Non-pigmented ciliary epithelial cell (primary cell): ENCODE measurements at places on chromosomes 16 and 17.

DNA sequence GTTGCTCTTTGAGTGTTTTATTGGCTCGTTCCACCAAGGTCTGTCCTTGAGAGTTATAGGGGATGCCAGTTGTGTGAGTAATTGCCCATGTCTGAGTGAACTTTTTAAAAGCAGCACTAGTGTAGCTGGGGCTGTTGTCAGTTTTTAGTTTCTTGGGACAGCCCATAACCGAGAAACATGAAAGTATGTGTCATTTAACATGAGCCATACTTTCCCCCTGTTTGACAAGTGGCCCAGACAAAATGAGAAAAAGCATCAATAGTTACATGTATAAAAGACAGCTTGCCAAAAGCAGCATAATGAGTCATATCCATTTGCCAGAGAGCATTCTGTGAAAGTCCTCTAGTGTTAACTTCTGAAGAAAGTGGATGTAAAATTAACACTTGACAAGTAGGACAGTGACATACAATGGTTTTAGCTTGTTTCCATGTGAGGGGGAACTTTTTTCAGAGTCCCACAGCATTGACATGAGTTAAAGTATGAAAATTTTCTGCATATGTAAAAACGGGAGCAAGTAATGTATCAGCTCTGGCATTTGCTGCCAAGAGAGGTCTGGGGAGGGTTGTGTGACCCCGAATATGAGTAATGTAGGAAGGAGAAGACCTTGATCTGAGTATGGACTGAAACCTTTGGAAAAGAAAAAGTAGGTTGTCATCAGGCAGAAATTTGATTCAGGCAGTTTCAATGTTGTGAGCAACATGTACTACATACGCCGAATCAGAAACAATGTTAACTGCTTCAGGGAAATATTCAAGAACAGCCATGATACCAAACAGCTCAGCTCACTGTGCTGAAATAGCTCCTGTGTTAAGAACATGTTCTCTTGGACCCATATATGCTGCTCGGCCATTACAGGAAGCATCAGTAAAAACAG lies 56.8 kb upstream of the ARL4D start:
- DNase-seq, result no peak

- no peak for DNase-seq
Observed at GRCh38 chr17:27989046-27989445, 53.4 kb upstream of the NLK start.

- DNase-seq, result no peak
Observed at GRCh38 chr17:29709866-29710519, 87.3 kb upstream of the CORO6 start.

DNA sequence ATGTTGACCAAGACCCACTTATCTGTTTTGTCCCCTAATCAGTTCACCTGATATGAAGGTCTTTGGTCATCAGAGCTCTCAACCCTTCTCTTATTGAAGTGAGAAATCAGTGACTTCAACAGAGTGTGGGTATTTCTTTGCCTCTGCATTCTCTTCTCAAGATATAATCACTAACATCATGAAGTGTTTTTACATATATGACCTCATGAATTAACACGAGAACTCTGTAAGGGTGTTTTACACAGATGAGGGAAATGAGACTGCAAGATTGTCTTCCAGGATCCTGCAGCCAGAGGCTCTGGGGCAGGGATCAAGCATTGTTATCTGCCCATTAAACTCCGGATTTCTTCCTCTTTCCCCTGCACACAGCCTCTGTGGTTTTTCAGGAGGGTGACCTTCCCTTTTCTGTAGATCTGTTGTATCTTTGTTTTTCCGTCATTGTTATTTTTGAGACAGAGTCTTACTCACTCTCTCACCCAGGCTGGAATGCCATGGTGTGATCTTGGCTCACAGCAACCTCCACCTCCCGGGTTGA lies 22.7 kb downstream of the LCMT1 start:
- DNase-seq, result no peak

DNA sequence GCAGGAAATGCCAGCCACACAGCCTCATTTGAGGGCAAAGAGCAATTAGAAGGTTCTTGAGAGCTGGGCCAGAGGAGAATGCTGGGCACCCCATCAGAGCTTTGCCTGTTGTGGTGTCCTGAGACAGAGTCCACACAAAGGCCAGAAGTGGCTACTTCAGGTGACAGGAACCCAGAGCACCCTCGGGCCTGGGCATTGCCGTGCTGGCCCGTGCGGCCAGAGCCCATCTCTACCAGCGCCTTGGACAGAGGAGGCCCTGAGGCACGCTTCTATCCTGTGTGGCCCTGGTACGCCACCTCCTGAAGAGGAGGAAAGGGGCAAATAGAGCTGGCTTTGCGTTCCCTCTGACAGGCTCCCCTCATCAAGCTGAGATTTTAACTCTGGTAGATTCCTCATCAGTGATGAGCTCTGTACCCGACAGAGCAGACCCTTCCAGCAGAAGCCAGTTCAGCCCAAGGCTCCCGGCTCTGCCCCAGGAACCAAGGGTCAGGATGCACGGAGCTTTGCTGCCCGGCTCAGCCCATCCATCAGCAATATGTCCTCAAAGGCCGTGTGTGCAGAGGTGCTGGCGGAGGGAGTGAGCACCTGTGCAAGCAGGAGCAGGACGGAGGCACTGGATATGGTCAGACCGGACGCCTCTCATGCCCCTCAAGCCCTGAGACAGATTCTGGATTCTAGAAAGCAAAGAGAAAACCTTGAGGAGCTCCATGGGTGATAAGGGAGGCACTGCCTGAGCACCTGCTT lies 3.4 kb upstream of the RASD1 start:
- DNase-seq, result no peak

GRCh38 chr16:89407925-89408300 lies 82.4 kb downstream of the ANKRD11 start:
- no peak for DNase-seq

- no peak for DNase-seq
Observed at GRCh38 chr16:86121374-86122010, 222.5 kb downstream of the IRF8 start.

DNA sequence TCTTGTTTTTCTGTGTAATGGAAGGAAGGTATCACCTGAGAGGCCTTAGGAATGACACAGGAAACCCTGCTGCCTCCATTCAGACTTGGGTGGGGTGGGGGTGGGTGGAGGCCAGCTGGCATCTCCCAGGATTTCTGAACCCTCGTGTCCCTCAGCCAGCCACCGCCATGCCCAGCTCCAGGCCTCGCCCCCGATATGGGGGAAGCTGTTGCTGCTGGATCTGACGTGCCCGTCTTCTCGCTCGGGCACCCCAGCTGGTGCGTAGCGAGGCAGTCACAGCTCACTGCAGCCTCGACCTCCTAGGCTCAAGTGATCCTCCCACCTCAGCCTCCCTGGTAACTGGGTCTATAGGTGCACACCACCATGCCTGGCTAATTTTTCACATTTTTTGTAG lies 220.0 kb upstream of the CHMP6 start:
- no peak for DNase-seq

- no peak for DNase-seq
Observed at GRCh38 chr16:1258225-1258600, 2.3 kb downstream of the TPSD1 start.

DNA sequence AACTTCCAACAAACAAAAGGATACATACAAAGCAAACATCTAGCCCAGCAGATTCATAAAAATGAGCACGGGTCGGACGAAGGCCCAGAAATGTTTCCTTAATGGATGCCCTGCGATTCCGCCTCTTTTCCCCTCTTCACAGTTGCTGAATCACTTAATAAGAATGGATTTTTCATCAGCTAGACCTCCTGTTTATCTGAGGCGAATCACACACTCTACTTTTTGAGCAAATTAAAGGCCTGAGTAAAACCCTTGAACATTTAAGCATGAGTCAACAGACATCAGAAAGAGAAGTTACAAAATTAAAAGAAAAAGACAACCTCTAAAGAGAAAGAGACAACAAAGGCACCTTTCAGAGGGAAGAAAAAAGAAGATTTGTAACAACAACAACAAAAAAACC lies 44.7 kb downstream of the HS3ST3A1 start:
- no peak for DNase-seq

DNA sequence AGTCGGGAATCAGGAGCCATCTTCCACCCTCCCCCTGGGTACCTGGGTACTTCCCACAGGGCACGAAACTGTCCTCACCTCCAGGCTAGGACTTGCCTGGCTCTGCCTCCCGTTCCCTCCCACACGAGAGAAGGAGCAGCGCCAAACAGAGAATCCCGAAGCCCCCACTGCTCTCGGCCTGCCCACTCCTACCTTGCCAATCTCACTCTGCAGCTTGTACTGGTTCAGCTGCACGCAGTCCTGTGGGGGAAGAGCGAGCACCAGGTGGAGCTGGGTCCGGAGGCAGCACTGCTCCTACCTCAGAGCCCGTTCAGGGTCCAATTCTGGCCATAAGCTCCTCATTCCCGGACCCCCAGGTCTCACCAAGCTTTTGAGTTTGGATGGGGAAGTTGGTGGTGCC lies 8.7 kb downstream of the CAMKK1 start:
- DNase-seq, result no peak

DNA sequence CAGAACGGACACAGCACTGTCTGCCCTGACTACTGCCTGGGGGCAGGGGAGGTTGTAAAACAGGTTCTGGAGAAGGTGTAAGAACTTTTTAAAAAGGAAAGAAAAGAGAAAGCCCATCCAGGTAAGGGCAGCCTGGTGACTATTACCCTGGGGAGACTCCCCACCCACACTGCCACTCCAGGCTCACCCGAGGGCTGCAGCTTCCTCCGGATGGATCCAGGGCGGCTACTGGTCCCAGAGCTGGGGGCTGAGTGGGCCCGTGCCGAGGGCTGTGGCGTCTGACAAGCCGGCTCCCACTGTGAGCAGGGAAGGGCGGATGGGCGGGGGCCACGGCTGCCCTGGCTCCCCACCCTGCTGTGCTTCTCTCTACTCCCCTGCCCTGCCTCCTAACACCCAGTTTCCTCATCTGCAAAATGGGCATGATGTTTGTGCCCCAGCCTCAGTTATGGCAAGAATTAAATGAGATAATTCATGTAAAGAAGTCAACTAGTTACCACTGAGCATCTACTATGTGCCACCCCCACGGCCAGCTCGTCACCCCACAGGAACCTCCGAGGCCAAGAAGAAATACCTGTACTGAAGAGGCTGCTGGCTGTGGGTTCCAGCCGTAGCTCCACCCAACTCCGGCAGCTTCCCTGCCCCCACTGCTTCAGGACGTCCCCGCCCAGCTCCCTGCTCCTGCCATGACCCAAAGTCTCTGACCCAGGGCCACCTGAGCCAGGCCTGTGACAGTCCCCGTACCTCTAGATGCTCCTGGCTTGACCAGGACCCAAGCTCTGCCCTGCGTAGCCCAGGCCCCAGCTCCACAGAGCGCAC lies 24.2 kb downstream of the KATNB1 start:
- no peak for DNase-seq

- DNase-seq, result no peak
Observed at GRCh38 chr16:27508476-27508875, 41.2 kb downstream of the GTF3C1 start.

DNA sequence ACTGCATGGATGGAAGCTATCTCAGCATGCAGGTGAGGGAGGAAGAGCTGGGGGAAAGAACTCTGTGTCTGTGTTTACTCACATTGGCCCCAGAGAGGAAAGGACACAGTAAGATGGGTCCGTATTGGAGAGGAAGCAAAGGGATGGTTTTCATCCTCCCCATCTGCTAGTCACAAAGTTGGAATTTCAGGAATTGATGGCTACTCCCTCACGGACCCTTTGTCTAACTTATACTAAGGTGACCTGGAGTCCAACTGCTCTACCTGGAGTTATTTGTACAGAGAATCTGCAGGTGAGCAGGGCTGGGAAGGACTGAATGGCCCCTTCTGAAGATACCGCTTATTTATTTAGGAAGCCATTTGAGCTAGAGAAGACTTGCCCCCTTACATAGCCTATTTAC lies 55.1 kb downstream of the WNT3 start:
- DNase-seq, result no peak

GRCh38 chr17:7729816-7730215 lies 12.3 kb downstream of the DNAH2 start:
- no peak for DNase-seq

DNA sequence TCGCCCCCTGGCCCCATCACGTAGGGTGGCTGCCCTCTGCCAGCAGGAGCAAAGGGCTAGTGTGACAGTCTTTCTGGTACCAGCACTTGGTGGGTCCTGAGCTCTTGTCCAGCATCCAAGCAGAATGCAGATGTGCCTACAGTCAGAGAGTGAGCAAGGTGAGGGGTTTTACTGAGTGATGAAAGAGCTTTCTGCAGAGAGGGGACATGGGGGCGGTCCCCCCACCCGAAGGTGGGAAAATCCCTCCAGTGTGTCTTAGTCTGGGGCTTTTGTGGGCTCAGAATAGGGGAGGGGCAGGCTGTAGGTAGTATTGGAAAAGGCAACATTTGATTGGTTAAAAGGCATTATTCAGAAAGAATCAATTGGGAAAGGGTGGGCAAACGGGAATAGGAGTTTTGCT lies 152.3 kb downstream of the RPTOR start:
- DNase-seq, result no peak

DNA sequence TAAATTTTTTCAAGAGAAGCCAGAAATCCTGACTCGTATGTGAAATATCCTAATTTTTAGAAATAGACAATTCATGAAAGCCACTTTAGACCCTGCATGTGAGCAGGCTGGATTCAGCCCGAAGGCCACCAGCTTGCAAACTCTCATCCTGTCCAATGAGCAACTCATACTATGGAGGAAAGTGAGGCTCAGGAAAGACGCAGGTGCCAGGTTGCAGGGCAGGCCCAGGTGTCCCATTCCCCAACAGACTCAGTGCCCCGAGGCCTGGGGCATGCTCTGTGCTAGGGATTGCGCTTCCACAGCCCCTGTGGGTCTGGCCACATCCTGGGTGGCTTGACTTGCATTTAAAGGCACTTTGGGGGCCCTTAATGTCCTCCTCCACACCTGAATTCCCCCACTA lies 16.7 kb upstream of the RASD1 start:
- no peak for DNase-seq

- no peak for DNase-seq
Observed at GRCh38 chr17:57612202-57613071, 132.7 kb downstream of the CCDC182 start.

- DNase-seq, result no peak
Observed at GRCh38 chr16:10387188-10387617, 1.3 kb downstream of the ATF7IP2 start.

DNA sequence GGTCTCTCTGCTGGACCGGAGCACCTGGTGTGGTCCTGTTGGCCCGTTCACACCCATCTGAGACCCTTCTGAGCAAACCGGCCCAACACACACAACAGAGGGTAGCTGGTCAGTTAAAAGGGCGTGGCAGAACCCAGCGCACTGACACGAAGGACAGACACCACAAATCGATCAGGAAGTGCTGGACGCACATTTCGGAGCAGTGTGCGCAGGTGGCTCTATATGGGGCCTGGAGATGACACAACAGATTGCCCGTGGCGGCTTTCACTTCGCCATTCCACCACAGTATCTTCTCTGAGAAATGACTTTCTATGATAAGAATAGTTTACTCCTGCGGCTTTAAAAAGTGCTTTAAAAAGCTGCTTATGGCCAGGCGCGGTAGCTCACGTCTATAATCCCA lies 12.5 kb downstream of the CCDC57 start:
- no peak for DNase-seq

GRCh38 chr17:72640415-72641165 lies 451.9 kb downstream of the SLC39A11 start:
- DNase-seq, result no peak
